NCI-H510A treated with DMSO at 0.1 percent for 48 hours (cell line): ENCODE measurements at places on chromosomes 4 and X.

DNA sequence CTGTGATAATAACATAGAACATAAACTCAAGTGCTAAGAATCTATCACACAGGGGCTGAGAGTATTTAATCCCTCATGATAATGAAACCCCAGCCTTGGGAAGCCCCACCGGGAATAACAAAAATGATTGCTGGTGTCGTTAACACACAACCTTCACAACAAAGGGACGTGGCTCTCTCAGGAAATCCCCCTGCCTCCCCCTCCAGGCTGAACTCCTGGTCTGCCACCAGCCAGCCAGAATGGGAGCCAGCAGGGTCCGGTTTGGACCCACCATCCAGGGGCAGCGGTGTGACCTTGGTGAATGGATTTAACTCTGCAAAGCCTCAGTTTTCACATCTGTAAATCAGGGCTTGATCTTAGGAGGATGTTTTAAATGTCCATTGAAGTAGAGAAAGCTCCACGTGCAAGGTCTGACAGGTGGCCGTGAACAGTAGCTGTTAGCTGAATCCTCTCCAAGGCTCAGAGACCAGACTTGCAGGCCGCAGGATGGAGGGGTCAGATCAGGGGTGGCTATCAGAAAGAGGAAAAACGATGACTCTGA is 46.5 kb downstream of the ABLIM2 start:
- DNase-seq, result no peak

- DNase-seq, result no peak
These were observed 102.2 kb downstream of the PTCHD1 start for GRCh38 chrX:23436875-23437274.

DNA sequence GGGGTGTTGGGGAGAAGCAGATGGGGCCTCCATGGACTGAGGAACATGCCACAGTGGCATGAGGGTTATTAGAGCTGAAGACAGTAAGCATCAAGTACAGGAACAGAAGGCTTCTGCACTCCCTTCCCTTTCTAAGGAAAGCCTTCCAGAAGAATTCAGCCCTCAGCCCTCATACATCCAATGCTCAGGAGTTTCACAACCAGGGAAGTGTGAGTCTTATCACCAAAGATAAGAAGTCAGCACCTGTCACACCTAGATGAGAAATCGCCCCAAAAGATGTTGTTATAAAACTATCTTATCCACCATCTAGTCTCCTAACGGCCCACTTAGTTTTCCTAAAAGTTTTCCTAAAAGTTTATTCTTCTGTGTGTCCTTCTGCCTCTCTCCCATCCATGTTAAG is 78.0 kb upstream of the STS start:
- DNase-seq, result no peak

GRCh38 chr4:137998666-137999429 is 243.3 kb downstream of the SLC7A11 start:
- no peak for DNase-seq

DNA sequence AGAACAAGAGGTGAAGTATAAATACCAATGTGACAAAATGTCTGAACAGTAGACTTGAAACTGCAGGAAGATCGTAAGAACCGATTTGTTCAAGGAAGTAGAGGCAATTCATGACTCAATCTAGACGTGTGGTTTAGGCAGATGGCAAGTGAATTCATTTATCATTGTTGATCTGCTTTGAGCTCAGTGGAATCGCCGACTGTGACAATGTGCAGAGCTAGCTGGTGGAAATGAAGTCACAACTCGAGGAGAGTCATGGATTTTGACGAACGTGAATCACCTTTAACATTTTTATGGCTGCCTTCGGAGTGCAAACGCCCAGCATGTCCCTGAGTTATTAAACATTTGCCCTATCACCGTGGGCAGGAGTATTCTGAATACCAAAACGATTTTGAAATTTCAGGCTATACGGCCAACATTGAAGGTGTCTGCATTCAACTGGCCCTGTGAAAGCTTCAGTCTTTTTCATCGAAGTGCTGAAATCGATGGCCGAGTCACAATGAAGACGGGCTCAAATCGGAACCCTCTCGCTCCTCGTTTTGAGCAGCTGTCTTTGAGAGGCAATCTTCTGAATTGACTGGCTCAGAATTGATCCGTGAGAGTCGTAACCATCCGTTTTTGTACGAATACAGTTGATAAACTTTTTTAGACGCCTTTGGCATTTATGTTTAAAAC is 689 bp upstream of the OGT start:
- peak; percentile 8 for DNase-seq

DNA sequence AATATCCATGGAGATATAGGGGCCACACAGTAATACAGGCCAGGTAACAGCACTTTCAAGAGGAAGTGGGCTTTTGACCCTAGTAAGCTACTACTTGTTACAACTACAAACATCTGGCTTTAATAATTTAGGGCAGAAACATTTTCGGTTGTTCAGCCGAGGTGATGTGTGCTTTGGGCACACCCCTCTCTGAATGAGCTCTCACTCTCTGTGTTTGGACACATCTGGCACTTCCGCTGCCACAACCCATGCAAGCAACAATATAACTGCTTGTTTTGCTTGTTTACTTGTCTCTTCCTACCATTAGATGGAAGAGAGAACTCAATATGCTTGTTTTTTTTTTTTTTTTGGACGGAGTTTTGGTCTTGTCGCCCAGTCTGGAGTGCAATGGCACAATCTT is 277.2 kb downstream of the HS3ST1 start:
- peak; percentile 25 for DNase-seq

GRCh38 chr4:108950158-108950915 is 187.5 kb upstream of the ETNPPL start:
- no peak for DNase-seq

DNA sequence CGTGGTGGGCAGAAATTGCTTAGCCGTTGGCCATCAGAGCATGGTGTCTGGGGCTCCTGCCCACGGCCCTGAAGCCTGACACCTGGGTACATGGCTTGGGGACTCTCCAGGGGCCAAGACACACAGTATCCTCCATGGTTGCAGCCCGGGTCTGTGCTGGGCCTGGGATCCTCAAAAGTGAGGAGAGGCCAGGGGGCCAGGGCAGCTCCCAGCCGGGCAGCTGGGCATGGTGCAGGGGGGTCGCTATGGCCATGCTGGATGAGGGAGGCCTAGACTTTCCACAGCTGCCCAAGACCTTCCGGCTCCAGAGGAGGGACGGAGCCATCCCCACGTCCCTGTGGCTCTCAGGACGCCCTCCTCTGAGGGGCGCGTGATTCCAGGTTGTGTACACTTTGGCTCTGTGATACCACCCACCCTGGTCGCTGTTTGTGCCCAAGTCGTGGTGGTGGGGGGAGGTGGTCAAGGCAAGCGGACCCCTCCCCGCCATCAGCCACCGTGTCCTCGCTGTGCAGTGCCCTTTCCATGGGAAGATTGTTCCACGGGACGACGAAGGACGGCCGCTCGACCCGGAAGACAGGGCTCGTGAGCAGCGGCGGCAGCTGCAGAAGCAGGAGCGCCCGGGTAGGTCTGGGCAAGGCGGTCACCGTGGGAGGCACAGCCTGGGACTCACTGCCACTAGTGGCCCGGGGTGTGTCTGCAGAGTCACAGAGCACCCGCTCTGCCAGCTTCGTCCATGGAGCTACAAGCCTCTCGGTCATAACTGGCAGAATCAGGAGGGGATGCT is 25.7 kb downstream of the NKX1-1 start:
- no peak for DNase-seq
